ENCODE measurements at places on chromosomes 1 and 21.

GRCh38 chr1:36464605-36465393 is 615 bp upstream of the MRPS15 start:
- peak; percentile 59 for DNase-seq

DNA sequence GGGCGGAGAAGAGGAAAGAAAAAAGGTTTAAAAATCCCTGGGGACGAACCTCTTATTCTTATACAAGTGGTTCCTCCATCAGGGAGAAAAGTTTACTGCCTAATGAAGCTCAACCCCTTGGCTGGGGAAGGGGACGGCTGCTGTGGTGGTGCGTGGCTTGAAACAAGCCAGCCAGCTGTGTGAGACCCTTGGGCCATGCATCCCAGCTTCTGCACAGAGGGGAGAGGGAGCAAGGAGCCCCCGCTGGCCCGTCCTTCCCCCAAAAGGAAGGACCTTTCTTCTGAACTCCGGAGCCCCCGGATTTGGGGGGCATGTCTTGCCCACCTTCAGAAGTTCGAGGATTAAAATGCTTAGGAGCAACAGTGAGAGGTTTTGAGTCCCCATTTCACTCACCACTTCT is 67.3 kb downstream of the STUM start:
- no peak for DNase-seq

GRCh38 chr1:156601122-156601830 is at the start of gene GPATCH4:
GPATCH4 (minus strand) TSS chr1:156601479.
- DNase-seq: peak; percentile 70

GRCh38 chr21:33861125-33861524 is 54.5 kb downstream of the ATP5PO start:
- no peak for DNase-seq

- no peak for DNase-seq
Observed at GRCh38 chr21:19535356-19535755, 1131.8 kb upstream of the TMPRSS15 start.

GRCh38 chr1:39141925-39142324 is 62.6 kb upstream of the MACF1 start:
- DNase-seq: no peak

DNA sequence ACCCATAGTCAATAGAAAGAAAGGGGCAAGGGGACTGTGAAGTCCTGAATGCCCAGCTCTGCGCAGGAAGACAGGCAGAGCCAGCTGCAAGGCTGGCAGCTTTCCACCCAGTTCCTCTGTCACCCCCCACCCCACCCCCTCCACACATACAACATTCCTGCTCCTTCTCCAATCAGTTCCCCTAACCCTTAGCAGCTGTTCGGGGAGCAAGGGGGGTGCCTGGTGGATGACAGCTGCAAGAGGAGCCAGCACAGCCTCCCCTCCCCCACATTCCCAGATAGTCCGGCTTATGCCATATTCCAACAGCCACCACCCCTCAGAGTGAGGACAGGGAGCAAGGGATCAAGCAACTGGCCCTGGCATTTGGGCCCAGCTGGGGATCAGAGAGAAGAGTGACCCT is 9.7 kb downstream of the ARHGEF2 start:
- no peak for DNase-seq

- DNase-seq: no peak
Observed at GRCh38 chr1:221012120-221012519, 132.9 kb downstream of the HLX start.

- no peak for DNase-seq
Observed at GRCh38 chr1:43082740-43083139, 89.3 kb downstream of the EBNA1BP2 start.
